ENCODE measurements at places on chromosomes 11 and 22.
A peak's percentile ranks its signal among the peaks of the same experiment; 100 is the strongest.

DNA sequence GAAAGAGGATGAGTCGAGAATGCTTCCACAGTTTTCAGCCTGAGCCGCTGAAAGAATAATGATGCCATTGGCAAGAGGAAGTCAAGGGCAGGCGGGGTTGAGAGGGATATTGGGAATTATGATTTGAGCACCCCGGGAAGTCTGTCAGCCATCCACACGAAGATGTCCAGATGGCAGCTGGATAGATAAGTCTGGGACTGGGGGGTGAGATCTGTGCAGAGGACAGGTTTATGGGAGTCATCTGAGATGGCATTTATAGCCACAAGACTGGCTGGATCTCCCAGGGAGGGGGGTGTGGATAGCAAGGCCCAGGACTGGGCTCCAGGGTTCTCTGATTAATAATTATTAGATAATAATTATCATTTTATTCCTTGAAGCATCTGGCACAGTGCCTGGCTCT lies 5.1 kb upstream of the STIP1 start:
- no peak for DNase-seq

GRCh38 chr11:69745201-69745600 lies 29.9 kb downstream of the FGF4 start:
- DNase-seq, result no peak

GRCh38 chr11:118908901-118909618 lies 16.7 kb downstream of the BCL9L start:
- DNase-seq, result no peak

- no peak for DNase-seq
Measured at GRCh38 chr11:13885083-13885482, 77.4 kb upstream of the SPON1 start.

- DNase-seq, result no peak
Measured at GRCh38 chr11:88288560-88288959, 49.0 kb downstream of the CTSC start.

- no peak for DNase-seq
Measured at GRCh38 chr11:12260731-12261521, 116.4 kb upstream of the PARVA start.

DNA sequence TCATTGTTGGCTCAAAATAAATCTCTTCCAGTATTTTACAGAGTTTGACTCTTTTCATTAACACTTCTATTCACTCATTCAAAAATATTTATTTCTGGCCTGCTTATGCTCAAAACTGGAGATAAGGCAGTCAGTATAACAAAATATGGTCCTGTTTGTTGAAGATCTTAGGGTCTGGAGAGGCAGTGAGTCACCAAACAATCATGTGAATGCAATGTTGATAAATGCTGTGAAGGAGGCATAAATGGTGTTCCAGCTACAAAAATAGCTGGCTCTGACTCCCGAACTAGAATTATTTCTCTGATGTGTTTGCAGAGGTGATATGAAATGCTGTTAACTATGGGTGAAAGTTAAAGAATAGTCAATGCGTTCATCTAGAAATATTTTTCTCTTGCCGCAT lies 390.6 kb downstream of the AASDHPPT start:
- DNase-seq, result no peak

DNA sequence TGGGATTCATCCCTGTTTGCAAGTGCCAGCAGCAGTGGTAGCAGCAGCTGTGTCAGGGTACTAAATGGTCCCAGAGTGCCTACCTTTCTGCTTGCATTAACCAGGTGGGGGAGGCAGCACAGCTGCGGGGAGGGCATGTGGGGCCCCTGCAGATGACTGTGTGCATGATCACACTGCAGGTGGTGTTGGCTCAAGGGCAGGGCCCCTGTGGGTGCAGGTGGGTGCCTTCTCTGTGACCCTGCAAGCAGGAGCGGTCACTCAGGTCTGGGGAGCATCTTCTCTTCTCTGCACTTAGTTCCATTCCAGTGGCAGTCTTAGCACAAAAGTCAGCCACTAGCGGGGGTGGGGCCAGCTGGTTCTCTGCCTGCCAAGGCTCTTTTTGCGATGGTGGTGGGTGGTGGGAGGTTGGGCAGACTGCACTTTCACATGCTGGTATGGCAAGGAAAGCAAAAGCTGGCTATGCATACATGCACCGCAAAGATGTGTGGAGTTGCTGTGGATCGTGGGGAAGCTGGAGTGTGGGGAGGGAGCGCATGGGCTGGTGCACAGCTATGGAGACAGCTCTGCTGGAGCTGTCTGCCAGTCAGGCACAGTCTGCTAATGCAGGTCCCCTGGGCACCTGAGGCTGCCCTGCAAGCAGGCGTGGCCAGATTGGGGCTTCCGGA lies 157.1 kb downstream of the DYNC2H1 start:
- no peak for DNase-seq

GRCh38 chr11:31822175-31822926 lies 11.2 kb upstream of the PAX6 start:
- DNase-seq, result no peak

GRCh38 chr11:13118194-13118593 lies 109.1 kb downstream of the RASSF10 start:
- DNase-seq, result no peak

GRCh38 chr11:68312780-68313573 lies 586 bp downstream of the LRP5 start:
- DNase-seq, result peak; percentile 19

- DNase-seq, result no peak
Measured at GRCh38 chr11:126660761-126661425, 305.4 kb downstream of the ST3GAL4 start.

DNA sequence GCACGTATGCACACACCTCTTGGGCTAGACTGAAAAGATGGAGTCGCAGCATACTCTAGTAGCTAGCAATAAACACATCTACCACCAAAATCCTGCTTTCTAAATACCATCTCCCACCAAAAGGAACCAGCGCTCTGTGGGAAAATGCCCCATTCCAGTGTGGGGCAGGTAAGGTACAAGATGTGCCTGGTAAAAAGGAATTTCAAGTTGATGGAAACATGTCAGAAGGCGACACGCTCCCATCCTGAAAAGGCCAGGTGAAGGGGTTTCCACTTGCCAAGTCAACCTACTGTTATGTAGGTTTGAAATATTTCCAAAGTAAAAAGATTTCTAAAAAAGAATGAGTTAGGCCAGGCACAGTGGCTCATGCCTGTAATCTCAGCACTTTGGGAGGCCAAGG lies 8.8 kb downstream of the DGCR2 start:
- DNase-seq, result no peak

DNA sequence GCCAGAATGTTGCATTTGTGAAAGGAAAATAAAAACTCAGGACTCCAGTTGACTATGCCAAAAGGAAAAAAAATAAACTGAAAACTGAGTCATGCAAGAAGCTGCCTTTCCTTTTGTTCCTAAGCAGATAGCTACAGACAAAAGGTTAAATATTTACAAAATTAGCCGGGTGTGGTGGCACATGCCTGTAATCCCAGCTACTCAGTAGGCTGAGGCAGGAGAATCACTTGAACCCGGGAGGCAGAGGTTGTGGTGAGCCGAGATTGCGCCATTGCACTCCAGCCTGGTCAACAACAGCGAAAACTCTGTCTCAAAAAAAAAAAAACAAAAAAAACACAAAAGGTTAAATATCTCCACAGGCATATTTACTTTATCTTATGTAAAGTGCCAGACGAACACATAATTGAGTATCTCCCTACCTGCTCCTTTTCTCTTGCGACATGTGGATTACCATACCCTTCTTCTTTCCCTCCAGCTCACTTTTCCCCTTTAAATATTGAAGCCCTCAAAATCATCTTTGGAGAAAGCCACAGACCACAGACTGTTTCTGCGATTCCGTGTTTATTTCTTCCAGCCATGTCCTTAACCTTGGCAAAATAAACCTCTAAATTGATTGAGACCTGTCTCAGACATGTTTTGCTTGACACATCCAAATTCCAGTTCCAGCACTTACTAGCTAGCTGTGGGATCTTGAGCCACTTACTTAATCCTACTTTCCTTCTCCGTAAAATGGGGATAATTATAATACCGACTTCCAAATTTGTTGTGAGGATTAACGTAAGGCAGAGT lies 2.3 kb upstream of the SMPD1 start:
- DNase-seq, result no peak
